ENCODE measurements at places on chromosomes 6 and 20.

DNA sequence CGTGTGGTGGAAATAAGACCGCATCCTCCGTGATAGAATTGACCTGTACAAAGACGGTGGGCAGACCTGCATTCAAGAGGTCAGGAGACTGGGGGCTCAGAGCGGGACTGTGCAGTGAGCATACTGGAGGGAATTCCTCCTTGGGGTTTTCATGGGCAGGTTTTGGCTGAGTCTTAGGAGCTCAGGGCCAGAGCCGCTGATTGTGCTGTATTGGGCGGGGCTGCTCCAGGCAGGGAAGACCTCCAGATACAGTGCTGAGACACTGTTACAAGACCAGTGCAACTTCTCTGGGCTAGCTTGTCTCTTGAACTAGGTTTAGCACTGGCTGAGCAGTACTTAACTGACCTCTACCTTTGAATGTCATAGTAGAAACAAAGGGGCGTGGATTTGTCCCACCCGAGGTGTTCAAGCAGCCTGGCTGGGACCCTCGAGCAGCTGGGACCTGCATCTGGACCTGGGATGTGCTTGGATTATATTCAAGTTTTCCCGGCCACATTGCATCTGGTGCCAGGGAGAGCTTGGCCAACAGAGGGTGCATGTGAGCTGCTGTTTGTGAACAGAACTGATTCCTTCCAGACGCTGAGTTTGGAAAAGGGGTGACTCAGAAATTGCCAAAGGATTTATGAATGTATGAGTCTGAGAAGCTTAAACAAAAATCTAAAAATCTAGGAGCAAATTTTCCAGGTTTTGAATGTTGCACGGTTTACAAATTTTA lies 33.4 kb upstream of the SLC22A1 start:
- DNase-seq: no peak

GRCh38 chr6:109143191-109143590 lies 47.9 kb downstream of the CEP57L1 start:
- no peak for DNase-seq

GRCh38 chr6:125913864-125914351 lies 42.7 kb upstream of the HINT3 start:
- DNase-seq: peak; percentile 64

- peak; percentile 87 for DNase-seq
Observed at GRCh38 chr20:37381621-37382471, 35.9 kb downstream of the SRC start.

DNA sequence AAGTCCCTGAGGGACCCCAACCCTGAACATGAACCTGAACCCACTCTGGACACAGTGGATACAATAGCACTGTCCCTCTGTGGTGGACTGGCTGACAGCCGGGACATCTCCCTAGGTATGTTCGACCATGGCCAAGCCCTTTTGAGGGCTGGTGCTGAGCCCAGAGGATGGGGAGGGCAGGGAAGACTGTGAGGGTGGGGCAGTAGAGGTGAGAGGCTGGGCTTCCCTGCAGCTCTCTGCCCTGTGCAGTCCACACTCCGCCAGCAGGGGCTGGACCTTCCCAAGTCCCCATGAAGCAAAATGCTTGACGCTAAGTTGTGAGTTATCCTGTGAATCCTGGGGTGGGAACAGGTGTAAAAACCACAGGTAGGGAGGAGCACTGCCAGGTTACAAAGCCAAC lies 11.5 kb downstream of the LPIN3 start:
- no peak for DNase-seq

GRCh38 chr6:3627501-3627900 lies 124.0 kb downstream of the PXDC1 start:
- no peak for DNase-seq

DNA sequence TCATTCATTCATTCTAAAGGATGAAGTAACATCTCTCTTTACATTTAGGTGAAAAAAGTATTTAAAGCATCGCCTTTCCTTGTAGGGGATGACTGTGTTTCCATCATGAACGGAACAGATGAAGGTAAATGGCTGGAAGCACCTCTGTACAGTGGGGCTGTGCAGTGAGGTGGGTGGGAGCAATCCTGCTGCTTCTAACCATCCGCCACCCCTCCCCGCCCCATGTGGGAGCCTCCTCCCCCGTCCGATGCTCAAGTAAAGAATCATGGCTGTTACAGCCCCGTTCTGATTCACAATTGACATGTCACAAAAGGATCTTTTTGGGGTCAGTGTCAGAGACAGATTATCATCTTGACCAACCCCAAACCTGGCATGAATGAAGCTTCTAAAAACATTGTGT lies 19.3 kb downstream of the ENTPD6 start:
- no peak for DNase-seq

DNA sequence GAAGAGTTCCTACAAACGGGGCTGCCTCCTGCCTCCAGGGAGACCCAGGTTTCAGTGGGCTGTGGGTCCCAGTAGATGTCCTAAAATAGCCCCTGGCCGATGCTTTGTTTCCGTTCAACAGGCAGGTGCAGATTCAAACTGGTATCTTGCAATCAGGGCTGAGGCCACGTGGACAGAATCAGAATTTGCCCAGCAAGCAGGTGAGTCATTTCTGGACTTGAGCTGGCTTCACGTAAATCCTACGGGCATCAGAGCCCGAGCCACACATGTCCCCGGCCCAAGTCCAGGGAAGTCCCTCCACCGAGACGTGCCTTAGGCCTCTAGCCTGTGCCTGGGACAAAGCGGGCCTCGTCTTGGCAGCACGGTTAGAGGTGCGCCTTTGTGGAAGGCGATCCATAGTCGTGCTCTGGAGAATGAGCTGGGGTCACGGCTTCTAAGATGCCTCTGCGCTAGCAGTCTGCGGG lies 101.6 kb upstream of the FRMD1 start:
- DNase-seq: no peak

DNA sequence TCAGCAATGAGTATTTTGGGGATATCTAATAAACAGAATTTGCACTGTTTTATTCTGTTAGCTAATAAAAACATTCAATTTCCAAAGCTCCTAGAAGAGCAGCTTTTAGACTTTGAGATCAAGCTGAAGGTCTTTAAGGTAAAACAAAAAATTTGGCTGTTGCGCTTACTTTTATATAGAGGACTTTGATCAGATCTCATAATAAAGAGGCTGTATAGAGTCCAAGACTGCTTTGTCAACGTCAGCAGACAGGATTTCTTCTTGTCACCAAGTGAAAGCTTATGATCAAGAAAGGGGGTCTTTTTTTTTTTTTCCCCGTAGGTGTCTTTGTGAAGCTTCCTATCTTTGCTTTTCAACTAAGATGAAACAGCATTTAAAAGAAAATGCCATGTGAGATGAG lies 556.5 kb upstream of the SLC35B3 start:
- DNase-seq: no peak

GRCh38 chr6:17064975-17065374 lies 36.9 kb upstream of the STMND1 start:
- no peak for DNase-seq

- no peak for DNase-seq
Observed at GRCh38 chr20:51340451-51340840, 202.1 kb downstream of the NFATC2 start.

GRCh38 chr6:4303638-4304037 lies 168.3 kb upstream of the ECI2 start:
- DNase-seq: peak; percentile 47

- DNase-seq: no peak
Observed at GRCh38 chr20:41798930-41799502, 180.8 kb upstream of the CHD6 start.

- no peak for DNase-seq
Observed at GRCh38 chr6:19697744-19698290, 139.4 kb upstream of the ID4 start.

DNA sequence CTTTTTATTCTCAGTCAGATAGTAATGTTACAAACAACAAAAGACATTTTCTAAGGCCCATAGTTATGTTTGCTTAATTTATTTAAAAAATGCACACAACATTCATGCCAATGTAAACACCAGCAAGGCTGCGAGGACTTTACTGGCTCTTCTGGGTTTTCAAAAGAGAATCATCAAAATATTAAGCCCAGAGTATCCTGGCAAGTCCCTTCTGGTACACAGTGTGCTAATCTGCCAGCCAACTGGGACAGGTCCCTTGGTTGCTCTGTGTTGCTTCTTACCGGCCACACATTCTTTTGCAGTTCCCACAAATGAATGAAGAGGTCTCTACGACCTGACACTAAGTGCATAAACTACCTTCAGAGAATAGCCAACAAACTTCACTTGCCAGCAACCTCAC lies 42.6 kb upstream of the SPDEF start:
- DNase-seq: no peak

GRCh38 chr20:48789185-48789668 lies 38.6 kb downstream of the PREX1 start:
- DNase-seq: no peak

GRCh38 chr6:163643866-163644265 lies 229.3 kb downstream of the QKI start:
- no peak for DNase-seq

GRCh38 chr6:92124200-92124651 lies 1295.1 kb downstream of the EPHA7 start:
- DNase-seq: no peak

DNA sequence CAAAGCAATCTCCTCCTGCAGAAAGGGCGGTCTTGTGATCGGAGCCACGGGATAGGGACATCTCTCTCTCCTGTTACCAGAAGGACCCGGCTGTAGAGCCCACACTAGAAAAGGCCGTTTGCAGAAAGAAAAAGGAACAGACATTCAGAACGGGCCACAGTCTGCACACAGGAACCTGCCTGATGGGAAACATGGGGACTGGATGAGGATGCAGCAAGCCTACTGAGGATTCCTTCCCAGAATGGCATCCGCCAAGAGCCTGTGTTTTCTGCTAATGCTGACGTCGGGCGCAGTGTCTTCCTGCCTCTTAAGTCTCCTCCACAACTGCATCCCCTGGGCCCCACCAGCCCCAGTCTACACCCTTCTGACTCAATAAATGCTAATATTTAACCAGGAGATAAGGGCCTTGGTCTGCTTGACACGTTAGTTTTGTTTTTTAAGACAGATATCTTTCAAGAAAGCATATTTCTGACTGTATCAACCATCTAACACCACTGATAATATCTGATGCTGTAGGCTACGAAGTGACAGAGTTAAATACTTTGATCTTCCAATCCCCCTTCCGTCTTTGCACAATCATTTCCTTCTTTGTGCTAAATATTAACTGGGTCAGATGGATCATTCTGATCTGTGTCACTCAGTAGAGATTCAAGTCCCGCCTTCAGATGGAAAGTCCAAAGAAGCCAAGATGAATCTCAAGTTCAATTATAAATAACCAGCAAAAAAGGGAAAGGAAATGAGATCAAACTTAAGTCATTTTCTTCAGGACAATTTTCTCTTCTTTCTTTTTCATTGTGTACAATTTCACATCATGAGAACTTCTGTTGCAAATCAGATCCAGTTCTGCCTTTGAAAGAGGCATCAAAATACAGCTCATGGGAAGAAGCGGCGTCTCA lies 20.7 kb downstream of the FAM50B start:
- DNase-seq: no peak

DNA sequence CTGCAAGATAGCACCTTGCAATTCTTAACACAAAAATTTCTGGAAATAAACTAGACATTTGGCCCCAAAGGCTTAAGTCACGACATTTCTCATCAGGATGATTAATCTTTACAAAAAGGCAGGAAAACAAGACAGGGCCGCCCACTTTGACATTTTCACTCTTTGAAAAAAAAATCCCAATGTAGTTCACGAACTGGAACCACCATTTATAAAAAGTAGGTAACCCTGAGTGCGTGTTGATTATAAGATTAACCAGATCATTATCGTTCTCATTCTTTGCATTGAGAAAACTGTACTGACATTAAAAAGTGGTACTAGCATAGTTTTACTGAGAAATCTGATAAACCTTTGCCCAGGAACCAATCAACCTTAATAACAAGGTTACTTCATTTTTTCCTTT lies 108.8 kb downstream of the HUS1B start:
- DNase-seq: no peak

- no peak for DNase-seq
Observed at GRCh38 chr6:51502996-51503395, 584.4 kb downstream of the PKHD1 start.

DNA sequence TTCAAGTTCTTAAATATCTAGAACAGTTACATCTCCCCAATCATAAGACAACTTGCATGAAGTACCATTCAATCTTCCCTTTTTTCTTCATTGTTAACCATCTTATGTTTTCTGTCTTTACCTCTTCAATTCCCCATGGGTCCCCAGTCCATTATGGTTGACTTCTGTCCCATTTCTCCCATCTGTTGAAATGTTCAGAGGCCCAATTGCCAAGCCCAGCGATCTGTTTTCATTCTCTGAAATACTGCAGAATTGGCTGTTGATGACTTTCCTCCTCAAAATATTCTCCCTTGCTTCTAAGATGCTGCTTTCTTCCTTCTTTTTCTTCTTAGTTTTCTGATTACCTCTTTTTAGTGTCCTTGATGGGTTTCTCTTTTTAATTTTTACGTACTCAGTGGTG lies 26.0 kb downstream of the DSTN start:
- DNase-seq: no peak

- DNase-seq: no peak
Observed at GRCh38 chr20:7237251-7237650, 469.8 kb downstream of the BMP2 start.

DNA sequence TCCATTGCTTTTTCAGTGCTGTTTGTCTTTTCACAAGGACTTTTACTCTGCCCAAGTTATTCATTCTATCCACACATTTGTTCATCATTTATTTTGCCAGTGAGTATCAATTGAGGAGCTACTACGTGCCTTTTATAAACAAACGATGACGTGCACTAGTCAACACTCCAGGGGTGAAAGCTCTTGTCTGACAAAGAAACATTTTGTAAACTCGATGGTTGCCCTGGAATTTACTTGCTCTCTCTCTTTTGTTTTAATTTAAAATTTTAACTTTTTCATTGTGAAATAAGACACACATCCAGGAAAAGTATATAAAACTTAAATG lies 8.3 kb upstream of the MRPS18A start:
- no peak for DNase-seq

GRCh38 chr6:72588155-72588554 lies 33.7 kb upstream of the KCNQ5 start:
- DNase-seq: no peak

GRCh38 chr6:68650142-68650541 lies 15.1 kb downstream of the ADGRB3 start:
- no peak for DNase-seq

DNA sequence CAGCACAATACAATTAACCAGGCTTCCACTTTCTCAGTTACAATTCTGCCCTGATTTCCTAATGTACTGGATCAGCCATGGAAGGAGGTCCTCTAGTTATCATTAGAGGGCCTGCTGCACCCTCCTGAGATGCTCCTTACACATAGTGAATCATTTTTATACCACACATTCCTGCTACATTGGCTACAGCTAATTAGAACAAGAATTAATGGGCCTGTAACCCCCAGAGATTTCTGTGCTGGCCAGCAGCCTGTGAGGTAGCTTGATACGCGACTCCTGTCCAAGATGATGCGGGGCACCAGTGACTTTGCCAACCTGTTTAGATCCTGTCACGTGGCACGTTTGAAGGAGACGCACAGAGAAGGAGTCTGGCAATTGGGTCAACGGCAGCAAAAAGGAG lies 422.8 kb downstream of the EPM2A start:
- DNase-seq: no peak

- no peak for DNase-seq
Observed at GRCh38 chr6:138012682-138013081, 94.5 kb downstream of the PERP start.

Data from inflammatory macrophage treated with lipopolysaccharide for 1 hour (primary cell).